ENCODE measurements at places on chromosomes 6 and 20.
A peak's percentile ranks its signal among the peaks of the same experiment; 100 is the strongest.

GRCh38 chr6:167572841-167573271 lies 248.0 kb downstream of the TTLL2 start:
- DNase-seq = no peak

- no peak for DNase-seq
Measured at GRCh38 chr20:34374209-34374760, 11.2 kb downstream of the ITCH start.

DNA sequence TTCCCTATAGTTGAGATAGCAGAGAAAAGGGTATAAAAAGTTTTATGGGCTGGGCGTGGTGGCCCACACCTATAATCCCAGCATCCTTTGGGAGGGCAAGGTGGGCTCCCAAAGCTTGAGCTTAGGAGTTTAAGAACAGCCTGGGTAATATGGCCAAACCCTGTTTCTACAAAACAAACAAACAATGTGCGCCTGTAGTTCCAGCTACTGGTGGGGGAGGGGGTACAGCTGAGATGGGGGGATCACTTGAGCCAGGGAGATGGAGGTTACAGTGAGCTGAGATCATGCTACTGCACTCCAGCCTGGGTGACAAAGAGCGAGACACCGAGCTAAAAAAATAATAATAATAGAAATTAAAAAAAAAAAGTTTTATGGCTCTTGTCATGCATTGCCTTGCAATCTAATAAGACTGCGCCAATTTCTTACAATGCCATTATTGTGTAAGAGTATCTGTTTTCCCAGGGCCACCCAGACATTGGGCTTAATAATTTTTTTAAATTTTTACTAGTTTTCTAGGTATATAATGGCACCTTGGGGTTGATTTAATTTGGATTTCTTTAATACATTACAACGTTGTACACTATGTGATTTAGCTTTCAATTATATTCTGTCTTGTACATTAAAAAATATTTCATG lies 3.9 kb downstream of the ACSS2 start:
- no peak for DNase-seq

GRCh38 chr20:8220716-8221115 lies 88.7 kb downstream of the PLCB1 start:
- DNase-seq = no peak

DNA sequence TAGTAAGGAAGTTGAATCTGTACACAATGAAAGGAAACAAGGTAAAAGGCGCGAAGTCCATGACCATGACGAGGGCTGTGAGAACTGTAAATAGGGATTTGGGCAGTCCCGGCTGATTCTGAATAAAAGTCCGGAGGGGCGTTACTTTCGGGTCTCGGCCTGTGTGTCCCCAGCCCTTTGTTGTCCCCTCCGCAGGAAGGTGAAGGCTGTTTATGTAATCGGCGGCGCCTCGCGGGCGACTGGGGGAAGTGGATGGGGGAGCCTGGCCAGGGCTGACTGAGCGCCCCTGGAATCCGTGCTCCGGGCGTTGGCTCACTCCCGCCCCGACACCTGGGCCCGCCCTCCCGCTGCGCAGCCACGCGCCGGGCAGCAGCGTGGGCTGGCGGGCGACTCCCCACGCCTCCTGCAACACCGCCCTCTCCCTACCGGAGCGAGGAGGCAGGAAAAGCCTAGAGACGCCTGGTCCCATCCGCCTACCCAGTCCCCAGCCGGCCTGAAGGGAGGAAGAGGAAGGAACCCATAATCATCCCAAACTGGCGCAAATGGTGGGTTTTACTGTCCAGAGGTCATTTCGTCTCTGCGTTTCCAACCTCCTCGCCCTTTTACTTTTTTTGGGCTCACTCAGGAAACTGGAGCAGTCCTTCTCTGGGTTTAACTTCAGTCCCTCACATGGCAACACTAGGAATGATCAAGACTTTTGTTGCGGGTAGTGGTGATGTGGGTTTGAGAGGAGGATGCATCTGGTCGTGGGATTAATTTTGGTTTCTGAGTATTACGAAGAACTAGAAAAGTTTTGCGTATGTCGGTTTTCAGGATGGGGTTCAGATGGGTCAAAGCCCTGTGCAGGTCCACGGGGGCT lies 12.1 kb downstream of the TRIM31 start:
- DNase-seq = no peak

DNA sequence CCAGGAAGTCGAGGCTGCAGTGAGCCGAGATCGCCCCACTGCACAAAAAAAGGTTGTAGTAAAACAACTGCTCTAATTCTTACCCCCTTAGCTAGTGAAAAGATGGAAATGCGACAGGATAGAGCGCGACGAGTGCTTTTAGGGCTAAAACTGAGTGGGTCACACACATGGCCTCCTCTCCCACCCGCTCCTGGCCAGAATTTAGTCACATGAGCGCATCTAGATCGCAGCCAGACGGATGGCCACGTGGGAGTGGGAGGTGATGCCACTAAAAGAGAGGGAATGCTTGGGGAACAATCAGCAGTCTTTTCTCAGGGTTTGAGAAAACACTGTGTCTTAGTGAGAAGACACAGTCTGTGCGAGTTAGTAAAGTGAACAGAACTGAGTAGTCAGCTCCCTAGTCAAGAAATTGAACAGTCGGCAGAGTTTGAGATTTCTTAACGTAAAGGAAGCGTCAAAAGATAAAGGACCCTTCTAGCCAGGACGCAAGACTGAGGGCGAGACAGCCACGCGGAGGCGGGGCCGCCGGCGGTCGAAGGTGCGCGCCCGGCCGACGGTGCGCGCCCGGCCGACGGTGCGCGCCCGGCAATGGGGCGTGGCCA lies 664 bp upstream of the ACTR5 start:
- no peak for DNase-seq

DNA sequence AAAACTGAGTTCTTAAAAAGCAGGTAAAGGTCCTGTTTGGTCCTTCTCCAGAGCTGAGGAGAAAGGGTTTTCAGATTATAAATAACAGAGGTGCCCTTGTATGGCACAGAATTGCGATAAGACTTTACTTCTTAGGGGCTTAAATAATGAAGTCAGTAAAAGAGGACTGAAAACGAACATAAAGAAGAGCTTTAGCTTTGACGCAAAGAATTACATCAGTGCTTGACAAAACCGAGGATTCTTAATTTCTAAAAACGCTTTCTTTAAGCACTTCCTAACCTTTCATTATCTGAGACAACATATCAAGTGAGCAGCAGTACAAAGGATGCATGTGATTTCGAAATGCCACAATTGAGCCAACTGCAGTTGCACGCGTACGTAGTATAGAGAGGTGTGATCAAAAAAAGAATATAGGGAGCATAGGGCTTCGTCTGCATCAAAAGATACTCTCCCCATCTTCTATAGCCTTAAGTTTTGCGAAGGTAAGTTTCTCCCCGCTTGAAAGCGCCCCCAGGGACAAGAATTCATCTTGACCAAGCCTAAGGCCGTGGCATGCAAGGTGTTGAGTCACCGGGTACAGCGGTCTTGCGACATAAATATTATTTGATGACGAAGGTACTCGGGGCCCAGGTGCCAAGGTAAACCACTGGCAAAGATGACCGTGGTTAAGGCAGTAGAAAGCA lies 778 bp upstream of the LOC128125822 start:
- no peak for DNase-seq

DNA sequence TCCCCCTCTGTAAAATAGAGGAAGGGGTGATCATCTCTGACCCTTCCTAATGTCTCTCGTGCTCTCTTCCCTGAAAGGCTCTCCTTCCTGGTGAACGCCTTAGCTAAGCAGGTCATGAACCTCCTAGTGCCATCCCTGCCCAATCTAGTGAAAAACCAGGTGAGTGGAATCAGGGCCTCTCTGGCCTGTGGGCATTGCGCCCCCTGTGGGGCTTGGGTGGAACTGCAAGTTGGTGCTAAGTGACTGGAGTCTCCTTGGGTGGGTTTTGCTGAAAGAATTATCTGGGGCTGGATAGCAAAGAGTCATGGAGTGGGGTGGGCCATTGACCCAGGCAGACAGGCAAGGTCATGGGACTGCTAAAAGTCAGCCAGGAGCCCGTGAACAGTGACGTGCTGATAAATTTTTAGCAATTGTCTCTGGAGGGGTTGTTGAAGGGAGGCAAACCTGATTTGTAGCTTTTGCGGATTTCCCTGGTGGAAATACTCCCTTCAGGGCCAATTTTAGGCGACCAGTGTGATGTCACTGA lies 8.9 kb downstream of the BPIFB1 start:
- peak; percentile 43 for DNase-seq

- DNase-seq = no peak
Measured at GRCh38 chr6:165630544-165630953, 32.5 kb downstream of the PDE10A start.

GRCh38 chr6:88855541-88856147 lies 107.8 kb downstream of the RNGTT start:
- DNase-seq = no peak

DNA sequence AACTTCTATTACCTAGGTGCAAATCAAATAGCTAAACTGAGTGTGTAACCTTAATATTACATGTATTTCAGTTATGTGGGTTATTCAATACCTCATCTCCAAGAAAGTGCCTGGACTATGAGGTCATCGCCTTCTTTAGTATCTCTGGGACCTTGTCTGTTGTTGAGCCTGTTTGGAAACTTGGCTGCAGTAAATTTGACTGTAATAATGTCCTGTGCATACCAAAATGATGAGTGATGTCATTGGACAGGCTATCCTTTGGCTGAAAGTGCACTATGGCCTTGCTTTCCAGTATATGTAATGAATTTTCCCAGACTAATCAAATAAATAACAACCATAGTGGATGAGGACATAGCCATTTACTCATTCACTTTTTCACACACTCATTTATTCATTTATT lies 455.1 kb downstream of the ADGRB3 start:
- DNase-seq = no peak

GRCh38 chr6:134015719-134016557 lies 36.5 kb downstream of the SLC2A12 start:
- DNase-seq = no peak

GRCh38 chr6:37680668-37681067 lies 17.0 kb downstream of the MDGA1 start:
- no peak for DNase-seq

GRCh38 chr6:53033764-53034163 lies 31.4 kb upstream of the FBXO9 start:
- DNase-seq = no peak

DNA sequence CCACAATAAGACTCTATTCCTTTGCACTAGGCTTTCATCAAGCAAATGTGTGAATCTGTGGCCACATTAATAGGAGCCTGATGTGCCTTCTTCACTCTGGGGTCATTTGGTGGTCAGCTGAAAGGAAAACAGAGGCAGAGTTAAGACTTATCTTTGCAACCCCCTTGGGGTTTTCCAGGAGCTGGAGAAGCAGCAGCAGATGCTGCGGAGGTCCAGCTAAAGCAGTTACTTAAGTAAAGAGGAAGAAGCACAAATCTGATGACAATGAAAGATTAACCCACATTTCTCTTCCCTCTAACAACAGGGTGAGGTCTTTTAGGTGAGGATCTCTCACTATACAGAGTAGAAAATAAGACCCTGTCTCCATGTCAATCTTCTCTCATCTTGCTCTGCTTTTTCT lies 45.4 kb upstream of the QKI start:
- no peak for DNase-seq

GRCh38 chr6:132525866-132526265 lies 12.2 kb upstream of the TAAR9 start:
- no peak for DNase-seq

DNA sequence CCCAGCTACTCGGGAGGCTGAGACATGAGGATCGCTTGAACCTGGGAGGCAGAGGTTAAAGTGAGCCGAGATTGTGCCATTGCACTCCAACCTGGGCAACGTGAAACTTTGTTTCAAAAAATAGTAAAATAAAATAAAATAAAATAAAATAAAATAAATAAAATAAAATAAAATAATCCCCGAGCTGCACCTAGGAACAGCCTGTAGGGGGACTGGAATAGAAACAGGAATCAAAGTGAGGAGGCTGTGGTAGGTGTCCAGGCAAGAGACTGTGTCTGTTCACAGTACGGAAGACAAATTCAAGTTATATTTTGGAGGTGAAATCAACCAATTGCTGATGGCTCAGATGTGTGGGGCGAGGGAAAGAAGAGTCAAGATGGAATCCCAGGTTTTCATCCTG lies 86.2 kb downstream of the KCNB1 start:
- no peak for DNase-seq

DNA sequence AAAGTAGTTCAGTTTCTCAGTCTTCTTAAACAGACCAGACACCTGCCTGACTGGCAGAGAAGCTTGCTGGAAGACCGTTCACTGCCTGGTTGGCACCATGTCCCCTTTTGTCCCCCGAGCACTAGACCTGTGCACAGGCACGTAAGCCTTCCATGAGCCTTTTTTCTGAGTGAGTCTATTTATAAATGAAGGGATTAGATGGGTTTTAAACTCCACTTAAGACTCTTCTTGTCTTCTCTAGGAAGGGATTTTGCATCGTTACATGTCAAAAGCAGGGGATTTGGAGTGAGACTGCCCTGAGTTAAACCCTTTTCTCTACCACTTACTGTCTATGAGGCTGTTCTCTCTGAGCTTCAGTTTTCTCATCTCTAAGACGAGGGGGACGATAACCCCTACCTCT lies 37.6 kb downstream of the STK35 start:
- no peak for DNase-seq

GRCh38 chr6:166633732-166634535 lies 6.9 kb upstream of the RPS6KA2 start:
- no peak for DNase-seq

- no peak for DNase-seq
Measured at GRCh38 chr6:80523531-80523997, 417.1 kb downstream of the BCKDHB start.

DNA sequence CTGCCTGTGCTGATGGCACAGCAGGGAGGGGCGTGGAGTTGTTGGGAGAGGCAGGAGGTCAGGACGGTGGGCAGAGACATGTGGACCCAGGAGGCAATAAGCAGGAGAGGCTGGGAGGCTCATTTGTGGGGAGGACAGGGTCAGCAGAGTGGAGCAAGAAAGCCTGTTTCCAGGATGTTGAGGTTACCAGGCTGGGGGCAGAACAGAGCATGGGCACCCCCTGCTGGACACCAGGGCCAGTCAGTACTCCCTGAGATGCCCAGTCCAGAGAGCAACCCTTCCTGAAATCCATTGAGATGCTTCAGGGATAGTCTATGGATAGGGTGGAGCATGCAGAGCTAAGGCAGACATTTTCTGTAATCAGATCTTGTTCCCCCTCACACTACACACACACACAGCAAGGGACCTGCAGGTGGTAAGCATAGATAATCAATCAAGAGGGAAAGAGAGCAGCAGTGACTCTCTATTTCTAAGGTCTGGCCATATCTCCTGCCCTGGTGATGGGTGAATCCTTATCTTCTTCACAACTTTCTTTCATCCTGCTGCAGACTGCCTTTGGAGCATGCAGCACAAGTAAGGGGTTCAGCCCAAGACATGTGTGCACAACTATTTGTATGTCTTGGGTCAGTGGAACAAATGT lies 41.7 kb downstream of the MOCS1 start:
- DNase-seq = no peak

DNA sequence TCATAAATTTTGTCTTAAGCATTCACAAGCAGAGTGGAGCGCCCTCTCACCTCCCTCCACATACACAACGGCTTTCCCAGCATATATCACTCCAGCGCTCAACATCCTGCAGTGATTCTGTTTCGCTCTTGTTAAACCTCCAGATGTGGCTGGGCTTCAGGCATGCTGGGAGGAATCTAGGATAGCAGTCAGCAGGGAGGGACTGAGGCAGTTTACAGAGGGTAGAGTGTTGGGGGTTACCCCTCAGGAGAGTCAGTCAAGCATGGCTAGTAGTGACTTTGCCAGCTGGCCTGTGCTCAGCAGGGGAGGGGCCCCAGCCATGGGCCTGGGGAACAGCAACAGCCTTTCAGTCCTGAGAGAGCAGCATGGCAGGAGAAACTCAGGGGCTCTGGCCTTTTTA lies 161.4 kb upstream of the FLRT3 start:
- DNase-seq = no peak

Data from T-helper 2 cell treated with Interferon-gamma antibody and Interleukin-4, amounts not matched to agents 5 μg/mL and 100 μg/mL, for 36 hours (primary cell).